ENCODE measurements at places on chromosomes 13 and 19.

GRCh38 chr19:6099033-6099432 is 11.3 kb downstream of the RFX2 start:
- DNase-seq = no peak

DNA sequence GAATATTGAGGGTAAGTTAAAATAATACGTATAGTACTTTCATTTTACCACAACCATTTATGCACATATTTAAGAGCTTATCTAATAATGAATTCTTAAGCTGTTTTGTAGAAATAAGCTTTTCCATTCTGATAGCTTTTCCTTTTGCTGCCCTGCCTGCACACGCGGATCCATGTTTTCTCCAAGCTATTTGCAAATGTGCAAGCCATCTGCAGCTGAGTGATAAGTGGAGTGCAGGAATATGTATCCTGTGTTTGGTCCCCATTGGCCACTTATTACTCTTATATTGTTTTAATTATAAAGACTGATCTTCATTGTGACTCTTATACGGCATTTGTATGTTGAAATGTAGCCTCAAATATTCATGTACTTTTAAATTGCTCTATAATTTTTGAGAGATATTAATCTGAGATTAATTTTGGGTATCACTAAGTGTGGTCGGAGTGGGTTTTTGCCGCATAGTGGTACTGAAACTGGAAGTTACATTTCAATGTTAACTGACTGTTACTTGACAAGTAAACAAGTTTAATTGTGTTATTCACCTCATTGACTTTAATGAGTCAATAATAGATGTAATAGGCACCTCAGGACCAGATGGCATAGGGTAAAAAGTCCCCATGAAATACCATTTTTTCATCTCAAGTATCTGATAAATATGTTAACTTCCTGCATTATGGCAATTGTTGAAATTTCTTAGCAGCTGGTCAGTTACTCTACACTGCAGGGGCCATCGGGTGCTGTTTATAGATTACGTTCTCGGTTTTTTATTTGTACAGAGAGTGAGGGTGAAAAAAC is 1567.4 kb downstream of the EFNB2 start:
- no peak for DNase-seq

GRCh38 chr19:35990156-35990555 is 4.8 kb upstream of the SDHAF1 start:
- DNase-seq = no peak

DNA sequence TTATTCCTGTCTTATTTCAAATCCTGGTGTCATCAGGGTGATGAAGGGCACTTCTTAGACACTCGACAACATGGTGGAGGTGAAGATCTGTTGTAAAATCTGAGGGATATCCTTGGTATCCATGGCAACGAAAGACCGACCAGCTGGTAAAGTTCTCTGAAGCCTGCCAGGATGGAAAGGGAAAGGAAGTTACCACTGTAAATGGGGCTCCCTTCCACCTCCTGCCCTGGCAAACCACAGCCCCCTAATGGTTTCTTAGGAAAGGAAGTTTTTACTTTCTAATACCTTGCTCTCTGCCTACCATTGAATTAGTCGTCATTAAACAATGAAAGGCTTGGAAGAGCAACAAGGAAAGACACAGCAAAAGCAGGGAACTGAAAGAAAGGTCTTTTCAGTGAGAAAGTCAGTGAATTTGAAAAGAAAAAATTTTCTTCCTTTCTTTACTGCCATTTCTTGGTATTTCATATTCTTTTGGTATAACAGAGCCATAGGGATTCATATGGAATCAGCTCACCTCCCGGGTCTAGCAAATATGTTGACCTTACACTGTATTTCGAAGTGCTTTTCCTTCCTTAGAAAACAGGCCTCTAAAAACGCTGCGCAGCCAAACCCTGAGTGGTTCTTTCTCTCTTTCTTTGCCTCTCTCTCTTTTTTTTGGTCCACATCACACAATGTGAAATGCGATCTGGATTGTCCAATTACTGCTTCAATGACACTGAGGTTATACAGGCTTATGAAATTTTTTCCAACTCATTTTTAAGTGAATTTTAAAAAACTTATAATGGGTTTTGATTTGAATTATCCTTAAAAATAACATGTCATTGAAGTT is 111.0 kb downstream of the RGCC start:
- no peak for DNase-seq

GRCh38 chr13:51585696-51586095 is 1.4 kb downstream of the WDFY2 start:
- DNase-seq = peak; percentile 41

GRCh38 chr19:30682146-30682998 is 310.2 kb downstream of the ZNF536 start:
- DNase-seq = no peak

DNA sequence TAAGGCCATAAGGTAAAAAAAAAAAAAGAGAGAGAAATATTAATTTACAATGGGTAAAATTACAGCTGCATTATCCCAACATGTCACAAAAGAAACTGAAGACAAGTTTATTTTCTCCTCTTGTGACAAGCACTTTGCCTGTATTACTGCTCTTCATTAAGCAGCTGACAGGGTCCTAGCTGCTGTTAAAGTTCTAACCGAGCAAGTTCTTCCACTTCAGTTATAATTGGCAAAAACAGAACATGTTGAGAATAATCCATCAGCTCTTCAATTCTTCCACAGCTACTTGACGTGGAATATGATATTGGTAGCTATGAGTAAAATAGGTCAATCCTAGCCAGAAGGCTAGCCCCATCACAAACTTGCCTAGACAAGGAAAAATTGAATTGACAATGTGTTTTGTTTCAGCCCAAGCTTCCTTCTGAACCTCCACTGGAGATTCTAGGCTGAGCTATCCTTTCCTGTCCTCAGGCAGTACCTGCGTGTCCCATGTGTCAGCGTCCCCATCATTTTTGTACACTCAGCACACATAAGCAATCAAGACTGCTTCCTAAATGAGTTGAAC is 32.2 kb upstream of the DOCK9 start:
- DNase-seq = no peak

DNA sequence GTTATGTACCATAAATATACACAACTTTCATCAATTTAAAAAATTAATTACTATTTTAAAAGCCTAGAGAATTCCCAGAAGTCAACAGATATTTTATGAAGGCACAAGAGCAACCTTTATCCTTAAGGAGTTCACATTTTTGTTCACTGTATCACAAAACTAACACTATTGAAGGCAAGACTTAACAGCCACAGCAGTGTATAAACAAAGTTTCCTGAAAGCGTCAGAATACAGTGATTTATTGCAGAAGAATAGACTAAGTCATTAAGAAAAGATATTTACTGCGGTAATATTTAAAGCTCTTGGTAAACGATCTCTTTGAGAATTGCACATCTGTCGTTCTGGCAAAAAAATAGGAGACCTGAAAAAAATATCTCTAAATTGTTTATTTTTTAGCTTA is 419.3 kb upstream of the NBEA start:
- DNase-seq = no peak

- no peak for DNase-seq
Observed at GRCh38 chr19:33254245-33254824, 28.7 kb upstream of the SLC7A10 start.

GRCh38 chr13:41458187-41458760 is 924 bp downstream of the RGCC start:
- no peak for DNase-seq

DNA sequence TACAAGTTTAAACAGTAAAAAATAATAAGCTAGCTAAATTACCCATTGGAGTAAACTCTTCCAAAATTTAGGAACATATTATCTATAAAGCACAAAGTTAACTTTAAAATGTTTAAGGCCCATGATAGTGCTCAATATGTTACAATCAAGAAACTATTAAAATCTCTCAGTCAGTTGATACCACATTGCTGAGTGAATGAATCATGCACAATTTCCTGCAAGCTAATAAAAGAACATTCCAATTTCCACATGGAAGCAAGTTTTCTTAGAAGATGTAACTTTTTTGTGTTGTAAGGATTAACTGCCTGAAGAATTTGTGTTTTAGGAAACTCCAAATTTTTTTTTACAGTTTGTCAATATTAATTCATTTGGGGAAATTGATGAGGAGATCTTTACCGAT is 666.6 kb downstream of the SLITRK1 start:
- DNase-seq = peak; percentile 5

- DNase-seq = no peak
Observed at GRCh38 chr19:19774354-19775033, 41.6 kb upstream of the ZNF14 start.

DNA sequence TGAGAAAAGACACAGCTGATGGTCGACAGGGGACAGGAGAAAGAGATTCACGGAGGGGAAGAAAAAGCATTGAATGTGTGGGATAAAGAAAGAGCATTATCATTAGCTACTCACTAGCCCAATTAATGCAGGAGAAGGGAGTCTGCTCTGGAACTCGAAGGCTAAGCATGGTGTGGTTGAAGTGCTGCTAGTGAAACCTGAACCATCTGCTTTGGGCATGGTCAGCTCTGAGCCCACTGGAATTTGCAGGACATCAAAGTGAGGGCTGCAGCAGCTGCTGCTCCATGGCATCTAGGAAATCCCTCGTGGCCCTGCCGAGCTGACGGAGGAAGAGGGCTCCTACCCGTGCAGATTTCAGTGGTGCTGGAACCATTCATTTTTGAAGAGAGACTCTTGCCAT is 320.3 kb downstream of the ATP8A2 start:
- no peak for DNase-seq

GRCh38 chr13:80737513-80737912 is 396.6 kb upstream of the SPRY2 start:
- DNase-seq = no peak

All from brain microvascular endothelial cell (primary cell).